Uterine smooth muscle cell (primary cell): ENCODE measurements at places on chromosomes 6 and 20. TPM values are rescaled to one million over a fixed set of nuclear protein-coding genes. Genes with fewer than 3 reads are reported as not detected.

The C6orf163 gene
- total RNA-seq: 1.00 and 2.1 TPM in 2 replicates

The RIMS1 gene
- total RNA-seq: 0.33 and 0.50 TPM in 2 replicates

The CTAGE9 gene
- not detected in 2 replicates for total RNA-seq

The PTGIS gene
- total RNA-seq: 22.4 and 58.2 TPM in 2 replicates

The CRIP3 gene
- not detected in 2 replicates for total RNA-seq

The DPPA5 gene
- not detected in 2 replicates for total RNA-seq

The TAAR2 gene
- total RNA-seq: not detected in 2 replicates
